ENCODE measurements at places on chromosomes 3 and 15.
A peak's percentile ranks its signal among the peaks of the same experiment; 100 is the strongest.

- no peak for DNase-seq
Measured at GRCh38 chr15:90101130-90101968, 919 bp downstream of the IDH2 start.

DNA sequence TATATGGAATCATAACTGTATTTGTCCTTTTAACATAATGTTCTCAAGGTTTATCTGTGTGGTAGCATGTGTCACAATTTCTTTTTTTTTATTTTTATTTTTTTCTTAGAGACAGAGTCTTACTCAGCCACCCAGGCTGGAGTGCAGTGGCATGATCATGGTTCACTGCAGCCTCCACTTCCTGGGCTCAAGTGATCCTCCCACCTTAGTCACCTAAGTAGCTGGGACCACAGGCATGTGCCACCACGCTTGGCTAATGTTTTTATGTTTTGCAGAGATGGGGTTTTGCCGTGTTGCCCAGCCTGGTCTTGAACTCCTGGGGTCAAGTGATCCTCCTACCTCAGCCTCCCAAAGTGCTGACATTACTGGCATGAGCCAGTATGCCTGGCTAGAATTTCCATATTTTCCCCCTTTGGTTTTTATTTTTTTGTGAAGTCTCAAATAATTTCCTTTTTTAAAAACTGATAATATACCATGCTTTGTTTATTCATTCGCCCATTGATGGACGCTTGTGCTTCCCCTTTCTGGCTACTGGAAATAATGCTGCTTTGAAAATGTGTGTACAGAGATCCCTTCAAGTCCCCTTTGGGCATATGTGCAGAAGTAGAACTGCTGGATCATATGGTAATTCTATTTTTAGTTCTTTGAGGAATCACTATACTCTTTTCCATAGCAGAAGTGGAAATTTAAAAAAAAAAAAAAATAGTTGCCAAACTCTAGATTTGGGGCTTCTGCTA, 28.4 kb downstream of the TMEM40 start:
- DNase-seq, result no peak

- DNase-seq, result no peak
Measured at GRCh38 chr15:80456517-80457492, 52.6 kb downstream of the ARNT2 start.

DNA sequence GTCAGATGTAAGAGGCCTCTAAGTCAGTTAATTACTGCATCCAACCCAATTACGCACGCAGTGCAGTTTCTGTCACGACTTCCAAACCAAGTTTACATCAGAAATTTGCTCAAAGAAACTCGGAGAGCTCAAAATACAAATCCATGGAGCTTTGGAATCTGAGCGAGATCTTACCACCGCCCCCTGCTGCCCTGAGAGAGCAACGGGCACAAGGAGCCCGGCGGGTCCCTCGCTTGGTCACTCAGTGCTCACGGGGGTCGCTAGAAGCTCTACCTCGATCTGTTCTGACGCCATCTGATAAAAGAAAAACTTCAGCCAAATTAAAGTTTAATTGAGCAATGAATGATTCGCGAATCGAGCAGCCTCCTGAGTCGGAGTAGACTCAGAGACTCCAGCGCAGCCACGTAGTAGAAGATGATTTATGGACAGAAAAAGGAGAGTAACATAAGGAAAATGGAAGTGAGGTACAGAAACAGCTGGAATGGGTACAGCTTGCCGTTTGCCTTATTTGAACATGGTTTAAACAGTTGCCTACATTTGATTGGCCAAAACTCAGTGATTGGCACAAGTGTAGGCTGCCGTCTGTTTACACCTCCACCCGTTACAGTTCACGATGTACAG, 232.7 kb upstream of the ATP10A start:
- DNase-seq, result peak; percentile 12

- DNase-seq, result no peak
Measured at GRCh38 chr3:196486263-196486662, 17.3 kb downstream of the RNF168 start.

- DNase-seq, result no peak
Measured at GRCh38 chr15:96801576-96802150, 471.2 kb downstream of the NR2F2 start.

GRCh38 chr3:123872621-123873020, 11.5 kb downstream of the MYLK start:
- DNase-seq, result no peak

- no peak for DNase-seq
Measured at GRCh38 chr3:15646851-15647511, 45.4 kb downstream of the BTD start.

- no peak for DNase-seq
Measured at GRCh38 chr3:89488800-89489580, 381.6 kb downstream of the EPHA3 start.

DNA sequence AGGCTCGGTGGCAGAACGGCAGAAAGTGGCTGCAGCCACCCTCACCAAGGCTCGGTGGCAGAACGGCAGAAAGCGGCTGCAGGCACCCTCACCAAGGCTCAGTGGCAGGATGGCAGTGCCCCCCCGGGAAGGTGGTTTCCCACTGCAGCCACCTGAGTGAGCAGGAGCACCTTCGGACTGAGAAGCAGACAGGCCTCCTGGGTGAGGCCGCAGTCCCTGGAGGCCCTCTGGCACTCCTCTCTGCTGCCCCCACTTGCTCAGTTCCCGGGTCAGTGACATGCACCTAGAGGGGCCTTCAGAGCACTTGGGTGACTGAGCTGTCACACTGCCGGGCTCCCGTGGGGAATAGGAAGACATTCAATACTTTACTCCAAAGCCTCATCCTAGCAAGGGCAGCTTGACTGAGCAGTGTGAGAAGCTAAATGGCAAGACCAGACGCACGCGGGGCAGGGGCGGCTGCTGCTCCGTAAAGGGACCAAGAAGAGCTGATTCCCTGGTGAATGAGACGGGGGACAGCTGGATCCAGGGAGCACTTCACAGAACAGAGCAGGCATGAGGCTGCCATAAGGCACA, 62.7 kb downstream of the PCSK6 start:
- DNase-seq, result no peak

DNA sequence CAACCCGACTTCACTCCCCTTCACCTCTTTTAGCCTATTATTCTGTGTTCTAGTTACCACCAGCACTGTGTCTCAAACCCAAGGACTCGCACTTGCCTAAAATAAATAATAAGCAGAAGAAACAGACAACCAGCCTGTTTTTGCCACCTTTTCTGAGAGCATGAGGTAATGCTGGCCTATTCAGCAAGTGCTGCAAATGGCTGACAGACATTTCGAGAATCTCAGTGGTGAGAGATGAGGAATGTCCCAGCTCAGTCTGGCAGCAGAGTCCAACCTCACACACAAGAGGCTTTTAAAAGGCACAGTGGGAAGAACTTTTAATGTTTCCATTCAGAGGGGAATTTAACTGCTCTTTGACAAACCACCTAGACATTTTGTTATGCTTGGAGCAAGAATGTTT, 143.3 kb upstream of the GMNC start:
- DNase-seq, result no peak

DNA sequence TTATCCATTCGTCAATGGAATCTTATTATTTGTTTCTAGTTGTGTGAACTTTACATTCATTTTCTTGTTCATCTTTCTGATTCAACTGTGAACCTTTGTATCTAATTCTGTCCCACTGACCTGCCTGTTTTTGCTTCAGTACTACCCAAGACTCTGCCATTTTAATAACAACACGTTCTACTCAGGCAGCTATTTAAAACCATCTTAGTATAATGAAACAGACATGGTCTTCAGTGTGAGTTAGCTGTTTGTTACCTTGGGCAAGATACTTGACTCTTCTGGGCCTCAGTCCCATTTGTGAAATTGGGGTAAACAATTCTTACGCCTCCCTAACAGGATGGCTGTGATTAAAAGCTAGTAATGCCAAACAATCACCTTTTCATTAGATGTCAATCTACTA, 1.6 kb downstream of the BTBD1 start:
- no peak for DNase-seq

DNA sequence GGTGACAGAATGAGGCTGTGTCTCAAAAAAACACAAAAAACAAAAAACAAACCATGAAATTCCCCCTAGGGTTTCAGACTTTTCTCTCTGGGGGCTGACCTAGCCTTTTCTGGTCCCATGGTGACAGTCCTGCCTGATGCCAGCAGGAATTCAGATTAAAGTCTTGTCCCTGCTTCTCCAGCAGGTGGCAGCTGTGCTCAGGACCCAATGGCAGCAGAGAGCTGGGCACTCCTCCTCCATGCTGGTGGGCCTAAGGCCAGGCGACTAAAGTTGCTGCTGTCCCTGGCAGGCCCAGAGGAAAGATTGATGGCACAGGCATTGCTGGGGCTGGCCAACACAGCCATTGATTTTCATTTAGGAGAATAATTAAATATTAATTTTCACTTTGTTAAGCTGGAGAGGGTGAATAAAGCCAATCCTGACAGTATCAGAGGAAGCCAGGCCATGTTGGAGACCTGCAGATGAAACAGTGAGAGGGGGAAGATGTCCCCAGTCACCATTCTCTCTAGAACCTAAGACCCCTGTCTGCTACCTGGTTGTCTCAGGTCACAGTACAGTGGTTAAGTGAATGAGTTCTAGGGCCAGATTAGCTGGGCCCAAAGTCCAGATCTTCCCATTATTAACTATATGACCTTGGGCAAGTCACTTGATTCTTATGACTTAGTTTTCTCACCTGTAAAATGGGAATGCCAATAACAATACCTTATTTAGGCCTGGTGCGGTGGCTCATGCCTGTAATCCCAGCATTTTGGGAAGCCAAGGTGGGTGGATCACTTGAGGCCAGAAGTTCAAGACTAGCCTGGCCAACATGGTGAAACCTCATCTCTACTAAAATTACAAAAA, 7.1 kb downstream of the CELF6 start:
- peak; percentile 86 for DNase-seq

GRCh38 chr3:148453781-148454191, 243.9 kb upstream of the AGTR1 start:
- DNase-seq, result no peak

GRCh38 chr15:69623392-69624154, 171.0 kb downstream of the RPLP1 start:
- DNase-seq, result no peak

- no peak for DNase-seq
Measured at GRCh38 chr3:33201195-33201594, 17.4 kb downstream of the SUSD5 start.

GRCh38 chr15:35994876-35995275, 448.9 kb upstream of the DPH6 start:
- no peak for DNase-seq
